Activated CD8-positive, alpha-beta T cell treated with anti-CD3 and anti-CD28 coated beads, Interleukin-2, amount 10 ng/mL, durations not matched to agents 7 days and 5 days (primary cell): ENCODE measurements at places on chromosomes 3 and 15. TPM values are rescaled to one million over a fixed set of nuclear protein-coding genes. Genes with fewer than 3 reads are reported as not detected.

Gene CCR4
- total RNA-seq: 2.9 TPM

Gene PLIN1
- total RNA-seq: not detected

Gene LRRIQ4
- total RNA-seq: 0.13 TPM

Gene COX5A
- total RNA-seq: 305 TPM

Gene THAP10
- not detected for total RNA-seq

Gene MTHFS
- total RNA-seq: 41.3 TPM

Gene BLOC1S6
- total RNA-seq: 35.2 TPM

Gene CHRNA7
- 0.24 TPM for total RNA-seq

Gene AMIGO3
- total RNA-seq: 0.95 TPM

Gene CCR8
- 0.94 TPM for total RNA-seq
